Mesendoderm (in vitro differentiated cells): ENCODE measurements at places on chromosomes 3 and 15.

DNA sequence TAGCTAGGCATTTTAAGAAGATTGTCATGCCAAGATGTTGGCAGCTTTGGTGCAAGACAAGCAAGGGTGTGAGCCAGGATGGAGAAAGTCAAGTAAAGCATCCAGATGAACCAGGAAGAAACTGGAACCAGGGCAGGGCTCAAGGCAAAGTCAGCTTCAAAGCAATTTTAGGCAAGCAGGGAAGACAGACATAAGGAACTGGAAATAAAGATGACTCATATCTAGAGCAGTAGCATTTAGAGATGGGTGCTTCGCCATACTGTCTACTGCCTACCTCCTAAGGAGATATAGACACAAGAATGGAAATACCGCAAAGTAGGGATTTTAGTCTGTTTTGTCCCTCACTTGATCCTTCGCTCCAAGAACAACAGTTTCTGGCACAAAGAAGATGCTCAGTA lies 59.9 kb downstream of the RYR3 start:
- H3K36me3 ChIP-seq, result no peaks in the 10 kb centered on the region
- no peak overlapping the region for H3K4me3 ChIP-seq
- H3K27me3 ChIP-seq, result no peaks in the 10 kb centered on the region
- H3K4me1 ChIP-seq, result no peaks in the 10 kb centered on the region
- no peak for DNase-seq

- no peak for DNase-seq
- H3K27ac ChIP-seq, result no peak overlapping the region
- H3K27me3 ChIP-seq, result no peaks in the 10 kb centered on the region
- no peaks in the 10 kb centered on the region for H3K36me3 ChIP-seq
- H3K4me1 ChIP-seq, result no peaks in the 10 kb centered on the region
- H3K4me3 ChIP-seq, result no peak overlapping the region
Observed at GRCh38 chr3:158458464-158458863, 112.5 kb upstream of the MLF1 start.

- no peaks in the 10 kb centered on the region for H3K4me1 ChIP-seq
- no peak overlapping the region for H3K27ac ChIP-seq
- no peak overlapping the region for H3K4me3 ChIP-seq
- no peak for DNase-seq
- no peaks in the 10 kb centered on the region for H3K36me3 ChIP-seq
Observed at GRCh38 chr3:129068291-129068886, 7.8 kb downstream of the GP9 start.

DNA sequence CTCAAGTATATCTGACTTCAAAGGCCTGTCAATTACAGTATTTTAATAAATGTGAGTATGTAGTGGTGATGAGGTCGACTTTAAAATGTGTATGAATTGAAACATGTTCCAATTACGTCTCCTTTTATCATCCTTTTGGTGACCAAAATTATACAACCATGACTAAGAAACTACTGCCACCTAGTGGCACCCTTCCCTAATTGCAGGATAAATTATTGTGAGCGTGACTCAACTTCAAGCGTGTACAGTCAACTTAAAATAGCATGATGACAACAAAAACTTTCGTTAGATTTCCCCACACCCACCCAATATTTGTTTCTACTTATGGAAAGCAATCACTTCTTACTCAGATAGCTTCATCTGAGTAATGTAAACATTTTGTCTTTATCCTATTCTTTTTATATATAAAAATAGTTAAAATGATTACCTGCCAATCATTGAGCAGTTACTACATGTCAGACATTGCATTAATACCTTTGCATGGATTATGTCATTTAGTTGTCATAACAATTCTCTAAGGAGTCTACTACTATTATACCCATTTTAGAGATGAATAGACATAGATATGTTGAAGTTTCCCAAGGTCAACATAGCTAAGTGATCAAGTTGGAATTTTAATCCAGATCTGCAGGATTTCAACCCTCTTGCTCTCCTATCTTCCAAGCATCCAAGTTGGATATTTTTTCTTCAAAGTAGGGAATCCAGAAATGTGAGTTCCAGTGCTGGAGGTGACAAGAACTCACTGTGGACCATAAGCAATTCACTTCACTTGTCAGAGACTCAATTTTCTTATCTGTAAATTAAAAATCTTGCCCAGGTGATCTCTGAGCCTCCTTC lies 106.0 kb downstream of the MEX3B start:
- H3K36me3 ChIP-seq, result no peaks in the 10 kb centered on the region
- peak; percentile 62 for DNase-seq
- H3K4me3 ChIP-seq, result no peak overlapping the region
- H3K4me1 ChIP-seq, result peaks cover 2% of the 10 kb centered on the region

DNA sequence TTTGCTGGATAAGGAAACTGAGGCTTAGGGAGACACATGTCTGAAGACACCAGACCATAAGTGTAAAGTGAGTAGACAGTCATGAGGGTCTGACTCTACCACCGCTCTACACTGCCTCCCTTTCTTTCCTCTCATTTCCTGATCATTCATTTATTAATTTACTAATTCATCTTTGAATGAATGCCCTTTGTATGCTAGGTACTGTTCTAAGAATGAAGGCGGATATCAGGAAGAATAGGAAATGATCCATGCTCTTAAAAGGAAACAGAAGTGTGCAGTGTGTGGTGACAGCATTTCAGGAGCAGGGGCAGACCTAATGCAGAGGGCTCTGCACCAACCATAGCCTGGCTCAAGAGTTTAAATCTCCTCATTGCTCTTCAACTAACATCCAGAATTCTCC lies 31.8 kb upstream of the PSMD6 start:
- DNase-seq, result no peak
- H3K4me1 ChIP-seq, result no peaks in the 10 kb centered on the region
- no peak overlapping the region for H3K27ac ChIP-seq

GRCh38 chr15:88900309-88900981 lies 5.1 kb upstream of the HAPLN3 start:
- peaks cover 4% of the 10 kb centered on the region for H3K4me1 ChIP-seq
- no peak overlapping the region for H3K4me3 ChIP-seq
- H3K27me3 ChIP-seq, result no peaks in the 10 kb centered on the region
- peaks cover 4% of the 10 kb centered on the region for H3K36me3 ChIP-seq

DNA sequence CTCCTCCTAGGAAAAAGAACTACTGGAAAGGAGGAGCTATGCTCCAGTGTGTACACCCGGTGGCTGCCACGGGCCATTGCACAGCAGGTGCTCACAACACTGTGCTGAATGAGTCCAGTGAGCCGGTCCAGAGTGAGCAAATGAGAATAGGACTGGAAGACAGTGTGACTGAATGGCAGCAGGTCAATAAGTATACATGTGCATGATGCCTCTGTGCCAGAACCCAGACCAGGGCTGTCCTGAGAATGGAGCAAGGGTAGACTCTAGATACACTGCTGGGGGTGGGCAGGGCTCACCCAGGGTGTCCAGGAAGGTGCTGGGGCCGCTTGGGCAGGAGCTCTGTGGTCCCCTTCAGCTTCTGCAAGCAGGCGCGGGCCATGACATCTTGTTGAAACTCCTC lies 8.3 kb downstream of the POLG start:
- H3K4me1 ChIP-seq, result no peaks in the 10 kb centered on the region
- no peak for DNase-seq
- H3K4me3 ChIP-seq, result no peak overlapping the region
- H3K27me3 ChIP-seq, result no peaks in the 10 kb centered on the region
- H3K27ac ChIP-seq, result no peak overlapping the region

DNA sequence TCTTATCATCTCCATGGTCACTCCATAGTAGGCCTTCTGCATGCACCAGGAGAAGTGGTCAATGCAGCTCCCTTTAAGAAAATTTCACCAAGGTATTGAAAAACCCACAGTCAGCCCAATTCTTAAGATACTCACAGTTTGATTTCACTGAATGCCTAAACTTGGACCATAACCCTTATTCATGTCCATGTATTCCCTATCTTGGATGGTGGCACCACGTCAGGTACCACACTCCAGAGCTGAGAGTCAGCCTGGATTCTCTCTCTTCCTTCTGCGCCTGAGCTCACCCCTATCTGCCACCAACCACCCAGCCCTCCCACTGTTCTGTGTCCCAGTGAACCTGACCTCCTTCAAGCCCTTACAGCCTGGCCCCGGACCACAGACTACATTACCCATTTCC lies 183.2 kb upstream of the NR2F2 start:
- DNase-seq, result no peak
- no peaks in the 10 kb centered on the region for H3K36me3 ChIP-seq
- no peak overlapping the region for H3K27ac ChIP-seq

GRCh38 chr15:67150023-67150860 lies 84.8 kb downstream of the SMAD3 start:
- no peaks in the 10 kb centered on the region for H3K27me3 ChIP-seq
- peak overlapping the region; percentile 57 for H3K27ac ChIP-seq
- H3K4me3 ChIP-seq, result no peak overlapping the region
- peaks cover 9% of the 10 kb centered on the region for H3K4me1 ChIP-seq
- peak; percentile 94 for DNase-seq
- H3K36me3 ChIP-seq, result no peaks in the 10 kb centered on the region

DNA sequence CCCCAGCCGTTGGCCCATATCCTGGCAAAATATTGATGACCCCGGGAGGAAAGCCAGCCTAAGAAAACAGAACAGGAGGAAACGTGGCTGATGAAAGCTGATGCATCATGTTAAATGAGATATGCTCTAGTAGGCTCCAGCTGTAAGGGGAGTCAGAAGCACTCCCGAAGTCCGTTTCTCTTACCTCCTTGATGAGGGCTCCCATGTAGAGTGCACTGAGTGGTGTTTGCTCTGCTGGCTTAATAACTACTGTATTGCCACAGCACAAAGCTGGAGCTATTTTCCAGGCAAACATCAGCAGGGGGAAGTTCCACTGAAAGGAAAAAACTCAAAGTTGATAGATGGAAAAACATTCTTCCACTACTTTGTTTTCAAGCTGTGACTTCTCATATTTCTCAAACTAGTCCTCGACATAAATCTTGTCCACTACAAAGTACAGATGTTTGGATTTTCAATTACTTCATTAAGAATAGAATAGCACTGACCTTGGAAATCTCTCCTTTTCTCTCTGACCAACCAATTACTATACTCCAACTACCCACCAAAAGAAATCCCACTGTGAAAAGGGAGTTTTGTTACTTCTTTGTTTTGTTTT lies 72.7 kb downstream of the ALDH1A2 start:
- no peaks in the 10 kb centered on the region for H3K4me1 ChIP-seq
- no peak overlapping the region for H3K27ac ChIP-seq
- no peaks in the 10 kb centered on the region for H3K27me3 ChIP-seq
- DNase-seq, result no peak
- H3K4me3 ChIP-seq, result no peak overlapping the region

GRCh38 chr3:51394541-51394940 lies 3.5 kb downstream of the RBM15B start:
- no peak for DNase-seq

- no peak for DNase-seq
- no peak overlapping the region for H3K4me3 ChIP-seq
- no peaks in the 10 kb centered on the region for H3K36me3 ChIP-seq
- H3K4me1 ChIP-seq, result no peaks in the 10 kb centered on the region
Observed at GRCh38 chr15:70658641-70659040, 104.7 kb downstream of the UACA start.

- H3K27me3 ChIP-seq, result no peaks in the 10 kb centered on the region
- H3K4me1 ChIP-seq, result no peaks in the 10 kb centered on the region
- H3K36me3 ChIP-seq, result no peaks in the 10 kb centered on the region
- no peak overlapping the region for H3K4me3 ChIP-seq
Observed at GRCh38 chr3:23981955-23982354, 36.9 kb downstream of the NR1D2 start.

DNA sequence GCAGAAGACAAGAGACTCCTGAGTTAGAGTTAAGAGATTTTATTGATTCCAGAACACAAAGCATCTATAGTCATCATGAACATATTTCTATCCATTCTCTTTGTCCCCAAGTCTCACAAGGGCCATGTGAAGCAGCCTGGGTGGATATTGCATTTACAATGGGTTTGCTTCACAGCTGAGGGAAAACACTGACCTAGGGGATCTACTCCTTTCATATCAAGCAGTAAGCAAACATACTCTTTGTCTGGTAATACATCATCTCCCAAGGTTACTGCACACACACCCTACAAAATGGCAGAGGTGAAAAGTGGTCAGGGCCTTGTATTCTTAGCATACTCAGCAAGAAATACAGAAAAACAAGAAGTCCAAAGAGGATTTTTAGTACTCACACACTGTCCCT lies 267.7 kb upstream of the BCHE start:
- H3K27me3 ChIP-seq, result no peaks in the 10 kb centered on the region
- H3K36me3 ChIP-seq, result no peaks in the 10 kb centered on the region
- H3K4me1 ChIP-seq, result no peaks in the 10 kb centered on the region
- no peak overlapping the region for H3K27ac ChIP-seq
- no peak overlapping the region for H3K4me3 ChIP-seq

DNA sequence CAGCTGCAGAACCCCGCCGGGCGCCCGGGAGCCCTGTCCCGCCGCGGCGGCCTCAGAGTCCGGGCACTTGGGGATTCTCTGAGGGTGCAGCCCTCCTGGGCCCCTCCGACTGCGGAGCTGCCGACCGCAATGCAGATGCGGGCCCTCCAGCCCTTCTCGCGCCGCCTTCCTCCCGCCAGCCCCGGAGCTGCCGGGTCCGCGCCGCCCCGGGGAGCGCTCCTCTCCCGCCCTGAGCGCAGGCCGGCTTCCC lies 320 bp upstream of the ACAN start:
- H3K27me3 ChIP-seq, result peaks cover 30% of the 10 kb centered on the region
- no peaks in the 10 kb centered on the region for H3K36me3 ChIP-seq
- H3K27ac ChIP-seq, result no peak overlapping the region
- no peak for DNase-seq
- H3K4me1 ChIP-seq, result no peaks in the 10 kb centered on the region
- H3K4me3 ChIP-seq, result peak overlapping the region; percentile 7

DNA sequence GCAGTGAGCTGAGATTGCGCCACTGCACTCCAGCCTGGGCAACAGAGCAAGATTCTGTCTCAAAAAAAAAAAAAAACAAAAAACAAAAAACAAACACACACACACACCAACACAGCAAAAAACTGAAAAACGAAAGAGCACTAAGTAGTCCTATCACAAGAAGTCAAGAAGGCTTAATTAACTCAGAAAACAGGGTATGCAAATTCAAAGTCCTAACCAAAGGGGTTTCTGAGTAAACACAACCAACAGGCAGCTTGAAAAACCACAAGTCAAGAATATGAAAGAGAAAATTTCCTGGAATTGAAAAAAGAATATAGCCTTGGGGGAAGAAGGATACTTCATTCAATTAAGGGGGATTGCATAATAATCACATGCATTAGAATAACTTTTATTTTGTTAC lies 37.7 kb upstream of the PARP14 start:
- no peak overlapping the region for H3K27ac ChIP-seq
- no peak overlapping the region for H3K4me3 ChIP-seq
- H3K36me3 ChIP-seq, result no peaks in the 10 kb centered on the region
- no peaks in the 10 kb centered on the region for H3K27me3 ChIP-seq
- DNase-seq, result no peak
